ENCODE measurements at places on chromosomes 11 and 22. TPM values are rescaled to one million over a fixed set of nuclear protein-coding genes. Genes with fewer than 3 reads are reported as not detected.

DNA sequence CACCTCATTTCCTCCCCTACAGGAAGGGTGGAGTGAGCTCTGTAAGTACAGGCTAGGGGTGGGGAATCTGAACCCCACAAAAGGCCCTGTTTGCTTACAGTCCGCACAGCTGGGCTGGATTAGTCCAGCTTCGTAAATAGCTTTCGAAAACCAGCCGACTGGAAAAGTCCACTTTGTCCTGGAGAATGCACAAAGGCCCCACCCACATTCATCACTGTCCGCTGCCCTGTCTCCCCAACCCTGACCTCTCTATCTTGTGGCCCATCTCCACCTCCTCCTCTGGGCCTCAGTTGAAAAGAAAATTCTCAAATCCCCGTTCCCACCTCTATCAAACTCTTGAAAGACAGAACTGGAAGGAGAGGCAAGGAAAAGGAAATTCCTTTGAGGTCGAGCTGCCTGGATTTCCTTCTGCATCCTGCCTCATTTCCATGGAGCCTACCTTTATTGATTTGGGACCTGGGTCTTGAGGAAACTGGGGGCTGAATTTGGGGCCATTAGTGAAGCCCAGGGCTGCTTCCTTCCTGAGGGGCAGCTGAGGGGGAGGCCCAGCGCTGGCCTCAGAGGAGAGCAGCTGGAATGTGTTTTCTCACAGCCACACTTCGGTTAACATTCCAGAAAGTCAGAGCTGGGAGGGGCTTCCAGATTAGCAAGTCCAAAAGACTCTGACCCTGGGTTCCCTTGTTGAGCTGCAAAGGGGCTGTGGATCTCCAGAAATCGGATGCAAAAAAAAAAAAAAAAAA is 147.6 kb downstream of the FBXO7 start:
- peaks cover 2% of the 10 kb centered on the region for H3K27me3 ChIP-seq
- H3K4me3 ChIP-seq, result no peak overlapping the region
- no peak overlapping the region for H3K27ac ChIP-seq

GRCh38 chr11:34259087-34259486 is 98.7 kb downstream of the ABTB2 start:
- H3K27me3 ChIP-seq, result peaks cover 2% of the 10 kb centered on the region
- H3K4me1 ChIP-seq, result no peaks in the 10 kb centered on the region
- no peak overlapping the region for H3K4me3 ChIP-seq
- H3K36me3 ChIP-seq, result no peaks in the 10 kb centered on the region

GRCh38 chr11:117144477-117145392 is 648 bp downstream of the PAFAH1B2 start:
- peak; percentile 10 for DNase-seq
- no peaks in the 10 kb centered on the region for H3K36me3 ChIP-seq
- peaks cover 48% of the 10 kb centered on the region for H3K4me1 ChIP-seq
- H3K27me3 ChIP-seq, result peaks cover 3% of the 10 kb centered on the region

TMEM134 gene
- 111 TPM for total RNA-seq

DNA sequence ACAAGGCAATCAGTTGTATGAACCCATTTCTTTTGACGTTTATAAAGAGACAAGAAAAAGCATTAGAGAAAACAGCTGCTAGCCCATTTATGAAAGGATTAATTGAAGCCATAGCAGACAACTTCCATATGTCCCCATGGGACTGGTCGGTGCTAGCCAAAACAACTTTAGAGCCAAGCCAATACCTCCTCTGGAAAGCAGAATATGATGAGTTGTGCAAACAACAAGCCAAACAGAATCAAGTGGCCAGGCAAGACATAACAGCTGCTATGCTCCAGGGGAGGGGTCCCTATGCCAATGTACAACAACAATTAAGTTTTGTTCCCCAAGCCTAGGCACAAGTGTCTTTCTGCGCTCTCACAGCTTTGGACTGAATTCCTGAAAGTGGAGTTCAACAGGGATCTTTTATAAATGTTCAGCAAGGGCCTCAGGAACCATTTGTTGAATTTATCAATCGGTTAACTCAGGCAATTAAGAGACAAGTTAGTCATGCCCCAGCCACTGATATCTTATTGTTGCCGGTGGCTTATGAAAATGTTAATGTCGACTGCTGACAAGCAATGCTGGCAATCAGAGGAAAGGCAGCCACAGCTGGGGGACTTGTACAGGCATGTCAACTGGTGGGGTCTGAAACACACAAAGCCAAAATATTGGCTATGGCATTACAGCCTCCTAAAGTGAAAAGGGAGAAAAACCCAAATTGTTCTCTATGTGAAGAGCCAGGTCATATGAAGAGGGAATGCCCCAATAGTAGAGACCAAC is 1593.1 kb upstream of the TENM4 start:
- peaks cover 7% of the 10 kb centered on the region for H3K36me3 ChIP-seq
- no peak overlapping the region for H3K4me3 ChIP-seq
- no peak overlapping the region for H3K27ac ChIP-seq
- DNase-seq, result no peak
- no peaks in the 10 kb centered on the region for H3K4me1 ChIP-seq

CADM1 gene
- not detected for total RNA-seq

JAML gene
- total RNA-seq, result 157 TPM

- no peak overlapping the region for H3K27ac ChIP-seq
- no peak overlapping the region for H3K4me3 ChIP-seq
- peaks cover 38% of the 10 kb centered on the region for H3K27me3 ChIP-seq
- DNase-seq, result no peak
Observed at GRCh38 chr11:8041576-8041975, 39.4 kb upstream of the TUB start.

SESN3 gene
- total RNA-seq, result 86.2 TPM

DNA sequence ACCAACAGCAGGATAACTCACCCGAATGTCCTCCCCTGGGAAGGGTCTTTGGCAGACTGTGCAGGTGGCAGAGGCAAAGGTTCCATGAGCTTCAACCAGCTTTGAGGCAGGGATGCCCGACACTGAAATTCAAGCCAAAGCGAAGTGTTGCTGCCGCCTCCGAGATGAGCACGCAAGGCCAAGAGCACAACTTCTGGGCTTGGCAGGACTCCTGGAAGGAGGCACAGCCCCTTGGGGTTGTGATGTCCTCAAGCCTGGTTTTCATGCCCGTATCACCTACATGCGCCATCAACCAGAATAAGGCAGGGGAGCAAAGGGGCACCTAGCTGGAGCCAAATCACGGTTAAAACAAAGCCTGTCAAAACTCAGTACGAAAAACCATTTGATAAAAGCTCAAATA is 5.7 kb downstream of the SIRT3 start:
- no peaks in the 10 kb centered on the region for H3K27me3 ChIP-seq
- no peaks in the 10 kb centered on the region for H3K36me3 ChIP-seq
- H3K4me3 ChIP-seq, result no peak overlapping the region
- H3K4me1 ChIP-seq, result peaks cover 9% of the 10 kb centered on the region
- DNase-seq, result no peak

DNA sequence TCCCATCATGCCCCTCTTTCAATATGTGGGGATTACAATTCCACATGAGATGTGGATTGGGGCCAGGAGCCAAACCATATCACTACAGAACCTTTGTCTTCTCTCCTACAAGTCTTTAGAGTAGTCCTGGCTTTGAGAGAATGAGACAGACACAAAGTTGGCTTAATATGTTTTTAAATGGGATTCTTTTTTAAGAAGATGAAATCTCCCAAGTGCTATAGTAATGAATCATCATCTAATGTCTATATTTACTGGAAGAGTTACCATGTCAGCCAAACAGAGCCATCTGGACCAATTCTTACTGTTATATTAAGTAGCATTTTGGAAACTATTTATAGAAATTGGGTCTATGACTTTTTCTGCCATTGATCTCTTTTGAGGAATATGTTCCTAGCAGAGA is 38.1 kb upstream of the CARD18 start:
- no peak for DNase-seq
- H3K4me3 ChIP-seq, result no peak overlapping the region
- H3K4me1 ChIP-seq, result no peaks in the 10 kb centered on the region
- H3K27me3 ChIP-seq, result peaks cover 5% of the 10 kb centered on the region

MYO7A gene
- total RNA-seq, result 0.30 TPM

DNA sequence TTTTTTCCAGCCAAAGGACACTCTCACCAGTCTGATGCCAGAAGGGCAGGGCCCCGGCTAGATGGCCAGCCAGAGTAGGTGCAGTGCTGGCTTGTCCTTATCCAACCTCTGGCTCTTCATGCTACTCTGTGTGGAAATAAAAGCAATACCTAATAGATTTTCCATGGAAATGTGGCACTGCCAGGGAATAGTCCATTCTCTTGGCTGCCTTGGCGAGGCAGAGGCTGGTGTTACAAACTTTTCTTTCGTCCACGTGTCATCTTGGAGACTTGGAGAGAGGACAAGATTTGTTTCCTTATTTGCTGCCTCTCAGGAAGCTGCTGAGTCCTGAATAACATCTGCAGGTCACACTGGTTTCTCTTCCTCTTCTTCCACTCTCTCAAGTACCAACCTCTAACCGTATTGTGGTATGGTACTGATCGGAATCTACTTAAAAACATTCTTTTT is 17.2 kb upstream of the C1QTNF4 start:
- H3K4me1 ChIP-seq, result no peaks in the 10 kb centered on the region
- no peak overlapping the region for H3K4me3 ChIP-seq
- no peaks in the 10 kb centered on the region for H3K27me3 ChIP-seq
- H3K36me3 ChIP-seq, result no peaks in the 10 kb centered on the region
- H3K27ac ChIP-seq, result no peak overlapping the region

DNA sequence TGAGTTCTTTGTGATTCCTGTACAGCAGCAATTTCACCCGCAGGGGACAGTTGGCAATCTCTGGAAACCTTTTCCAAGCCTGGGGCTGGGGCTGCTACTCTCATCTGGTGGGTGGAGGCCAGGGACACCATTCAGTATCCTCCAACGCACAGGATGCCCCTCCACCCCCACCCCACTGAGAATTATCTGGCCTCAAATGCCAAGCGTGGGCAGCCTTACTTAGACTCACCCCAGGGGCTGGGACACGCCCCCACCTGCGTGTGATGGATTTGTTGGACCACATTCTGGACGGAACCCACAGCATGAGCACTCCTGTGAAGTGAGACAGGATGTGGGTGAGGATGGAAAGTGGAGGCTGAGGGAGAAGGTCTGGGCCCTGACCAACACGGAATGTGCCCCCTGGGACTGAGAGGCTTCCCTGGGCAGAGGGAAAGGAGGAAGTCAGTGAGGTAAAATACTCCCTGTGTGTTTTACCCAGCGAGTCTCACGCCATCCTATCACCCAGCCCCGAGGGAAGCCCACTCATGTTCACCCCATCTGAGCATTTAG is 13.7 kb downstream of the RASD2 start:
- peaks cover 13% of the 10 kb centered on the region for H3K4me1 ChIP-seq
- H3K27me3 ChIP-seq, result no peaks in the 10 kb centered on the region
- H3K4me3 ChIP-seq, result no peak overlapping the region
- H3K36me3 ChIP-seq, result no peaks in the 10 kb centered on the region
- DNase-seq, result no peak

APOBEC3G gene
- total RNA-seq, result 24.3 TPM

NAALADL1 gene
- 33.9 TPM for total RNA-seq

DNA sequence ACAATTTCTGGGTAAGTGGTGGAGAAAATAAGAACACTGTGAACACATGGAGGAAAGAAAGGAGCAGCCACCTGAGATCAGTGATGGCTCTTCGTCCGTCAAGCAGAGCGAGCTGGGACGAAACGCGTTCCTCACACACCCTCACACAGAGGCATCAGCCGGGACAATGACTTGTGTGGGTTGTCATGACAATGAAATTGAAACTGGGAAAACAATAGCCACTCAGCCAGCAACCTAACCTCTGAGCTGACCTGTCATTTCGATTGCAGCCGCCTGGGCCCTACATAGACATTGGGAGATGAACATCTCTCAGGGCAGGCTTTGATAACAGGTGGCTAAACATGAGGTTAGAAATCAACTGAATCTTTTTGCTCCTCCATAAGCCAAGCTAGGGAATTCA is 51.3 kb downstream of the TRIM29 start:
- H3K4me1 ChIP-seq, result no peaks in the 10 kb centered on the region
- H3K27me3 ChIP-seq, result peaks cover 9% of the 10 kb centered on the region
- no peaks in the 10 kb centered on the region for H3K36me3 ChIP-seq

GRCh38 chr11:64001484-64002420 is 15.5 kb downstream of the OTUB1 start:
- peaks cover 9% of the 10 kb centered on the region for H3K36me3 ChIP-seq
- H3K4me1 ChIP-seq, result peaks cover 21% of the 10 kb centered on the region
- DNase-seq, result no peak
- H3K27ac ChIP-seq, result no peak overlapping the region

DNA sequence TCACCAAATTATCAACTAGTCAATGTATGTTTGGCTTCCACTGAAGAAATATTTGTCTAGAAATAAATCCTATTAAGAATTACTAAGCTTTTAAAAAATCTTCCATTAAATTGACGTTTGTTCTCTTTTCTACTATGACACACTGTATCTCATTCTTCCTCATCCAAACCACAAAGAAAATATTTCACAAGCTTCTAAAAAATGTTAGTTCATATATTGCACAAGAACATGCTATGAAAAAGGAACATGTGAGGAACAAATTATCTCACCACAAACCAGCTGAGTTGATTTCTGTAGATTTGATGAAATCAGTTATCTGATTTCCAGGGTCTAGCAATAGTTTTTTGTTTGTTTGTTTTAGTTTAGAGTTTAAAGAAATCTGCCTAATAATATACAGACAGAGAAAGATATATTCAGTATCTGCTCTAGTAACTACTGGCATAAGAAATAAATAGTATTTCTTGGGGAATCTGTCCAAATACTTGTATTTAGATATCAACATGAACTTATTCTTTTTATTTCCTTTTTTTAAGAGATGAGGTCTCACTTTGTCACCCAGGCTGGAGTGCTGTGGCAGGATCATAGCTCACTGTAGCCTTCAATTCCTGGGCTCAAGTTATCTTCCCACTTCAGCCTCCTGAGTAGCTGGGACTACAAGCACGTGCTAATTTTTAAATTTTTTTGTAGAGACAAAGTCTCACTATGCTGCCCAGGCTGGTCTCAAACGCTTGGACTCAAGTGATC is 161.7 kb downstream of the ATG16L2 start:
- no peaks in the 10 kb centered on the region for H3K4me1 ChIP-seq
- H3K27me3 ChIP-seq, result no peaks in the 10 kb centered on the region
- peaks cover 8% of the 10 kb centered on the region for H3K36me3 ChIP-seq
- no peak overlapping the region for H3K4me3 ChIP-seq

GRCh38 chr22:33793475-33793874 is 126.8 kb downstream of the LARGE1 start:
- H3K4me3 ChIP-seq, result no peak overlapping the region
- H3K27me3 ChIP-seq, result no peaks in the 10 kb centered on the region
- peaks cover 3% of the 10 kb centered on the region for H3K4me1 ChIP-seq
- no peak overlapping the region for H3K27ac ChIP-seq

NRIP3 gene
- total RNA-seq, result 0.96 TPM

GRCh38 chr11:66861038-66861773 is 4.3 kb downstream of the LRFN4 start:
- H3K36me3 ChIP-seq, result no peaks in the 10 kb centered on the region
- H3K4me1 ChIP-seq, result no peaks in the 10 kb centered on the region

OR5P2 gene
- total RNA-seq, result not detected

DNA sequence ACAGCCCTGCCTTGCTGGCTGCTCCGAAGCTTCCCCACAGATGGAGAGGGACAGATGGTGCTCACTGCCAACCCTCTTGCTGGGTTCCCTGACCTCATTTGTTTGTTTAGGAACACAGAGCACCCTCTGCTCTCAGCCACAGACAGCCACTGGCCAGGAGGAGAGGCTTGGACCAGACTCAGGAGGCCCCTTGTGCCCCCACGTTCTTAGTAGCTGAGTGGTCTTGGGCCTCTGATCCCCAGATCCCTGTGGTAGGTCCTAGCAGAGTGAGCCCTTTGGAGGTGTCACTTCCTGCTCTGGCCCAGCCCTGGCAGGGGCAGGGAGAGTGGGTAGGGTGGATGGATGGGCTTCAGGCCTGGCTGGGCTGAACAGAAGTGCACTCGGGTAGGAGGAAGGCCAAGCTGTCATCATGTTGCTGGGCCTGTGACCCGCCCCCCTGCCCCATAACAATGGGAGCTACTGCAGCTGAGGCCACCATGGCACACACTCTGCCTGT is 84.0 kb downstream of the DHCR7 start:
- peaks cover 2% of the 10 kb centered on the region for H3K27me3 ChIP-seq
- H3K36me3 ChIP-seq, result no peaks in the 10 kb centered on the region
- no peak overlapping the region for H3K4me3 ChIP-seq
- no peak overlapping the region for H3K27ac ChIP-seq
- no peaks in the 10 kb centered on the region for H3K4me1 ChIP-seq
- no peak for DNase-seq

KRTAP5-7 gene
- not detected for total RNA-seq

GAB2 gene
- total RNA-seq, result 1.8 TPM
